ENCODE measurements at places on chromosomes 5 and 9.

- DNase-seq = no peak
Measured at GRCh38 chr9:129422843-129423192, 198.1 kb downstream of the C9orf50 start.

DNA sequence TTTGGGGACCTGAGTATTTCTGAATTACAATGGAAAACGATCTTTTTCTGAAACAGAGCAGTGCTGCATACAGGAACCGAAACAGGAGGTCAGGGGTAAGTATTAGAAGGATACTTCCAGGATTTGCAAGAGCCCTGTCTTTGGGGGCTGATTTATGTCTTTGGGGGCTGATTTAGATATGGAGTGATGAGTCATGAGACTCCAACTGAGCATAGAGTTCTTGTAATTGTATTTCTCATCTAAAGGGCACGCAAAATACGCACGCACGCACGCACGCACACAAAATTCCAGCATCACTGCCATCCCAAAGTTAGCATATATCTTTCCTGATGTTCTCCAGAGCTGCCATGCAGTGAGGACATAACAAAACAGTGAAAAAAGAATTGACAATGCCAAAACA lies 414.8 kb upstream of the CCNH start:
- DNase-seq = no peak

GRCh38 chr9:123383512-123384170 lies 27.6 kb downstream of the CRB2 start:
- DNase-seq = no peak

DNA sequence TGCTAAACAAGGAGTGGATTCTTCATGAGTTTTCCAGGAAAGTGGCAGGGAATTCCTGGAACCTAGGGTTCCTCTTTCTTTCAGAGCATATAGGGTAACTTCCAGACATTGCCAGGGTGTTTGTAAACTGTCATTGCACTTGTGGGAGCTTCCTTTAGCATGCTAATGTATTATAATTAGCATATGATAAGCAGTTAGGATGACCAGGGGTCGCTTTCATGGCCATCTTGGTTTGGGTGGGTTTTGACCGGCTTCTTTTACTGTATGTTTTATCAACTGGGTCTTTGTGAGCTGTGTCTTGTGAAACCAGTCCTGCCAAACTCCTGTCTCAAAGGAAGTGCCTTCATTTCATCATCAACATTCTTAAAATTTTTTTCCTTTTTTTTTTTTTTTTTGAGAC lies 11.9 kb upstream of the MELK start:
- no peak for DNase-seq

GRCh38 chr5:79418276-79418675 lies 95.7 kb downstream of the HOMER1 start:
- DNase-seq = no peak

- DNase-seq = no peak
Measured at GRCh38 chr9:5631026-5631425, 2.1 kb downstream of the RIC1 start.

Measured in NCI-H2081 (cell line).